ENCODE measurements at places on chromosomes 2 and 18.

- DNase-seq: no peak
These were observed 9.4 kb downstream of the ITGAV start for GRCh38 chr2:186599186-186599778.

DNA sequence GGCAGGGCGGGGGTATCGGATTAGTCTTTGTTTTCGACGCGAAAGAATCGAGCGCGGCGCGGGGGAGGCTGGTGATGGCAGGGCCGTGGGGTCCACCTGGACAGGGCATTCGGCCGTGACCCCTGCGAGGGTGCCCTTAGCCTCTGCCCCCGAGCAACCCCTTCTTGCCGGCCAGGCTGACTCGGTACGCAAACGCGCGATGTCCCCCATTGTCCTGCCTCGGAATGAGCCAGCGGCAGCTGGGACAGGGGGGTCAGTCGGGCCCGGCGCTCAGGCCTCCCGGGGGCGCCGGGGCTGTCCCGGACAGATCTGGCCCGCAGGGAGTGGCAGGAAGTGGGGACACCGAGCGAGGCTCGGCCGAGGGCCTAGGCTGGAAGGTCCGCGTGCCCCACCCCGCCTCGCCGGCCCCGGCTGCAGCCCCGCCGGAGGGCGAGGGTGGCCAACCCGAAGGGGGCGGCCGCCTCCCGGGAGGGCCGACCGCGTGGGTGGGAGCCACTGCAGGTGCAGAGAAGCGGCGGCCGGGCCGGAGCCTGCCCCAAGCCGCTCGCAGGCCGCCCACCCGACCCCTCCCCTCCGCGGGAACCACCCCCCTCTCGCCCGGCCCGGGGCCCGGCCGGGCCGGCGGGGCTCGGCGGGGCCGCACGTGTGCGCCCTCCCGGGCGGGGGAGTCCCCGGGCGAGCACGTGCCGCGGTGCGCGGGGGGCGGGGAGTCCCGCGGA, at the start of gene TET3:
TSS of gene TET3 (plus strand) at position 708 of the 719 bp plus-strand sequence. CDS start 1,494 bp downstream, outside the sequence.
- DNase-seq: no peak

GRCh38 chr18:73881396-73881917, 266.2 kb downstream of the FBXO15 start:
- DNase-seq: no peak

DNA sequence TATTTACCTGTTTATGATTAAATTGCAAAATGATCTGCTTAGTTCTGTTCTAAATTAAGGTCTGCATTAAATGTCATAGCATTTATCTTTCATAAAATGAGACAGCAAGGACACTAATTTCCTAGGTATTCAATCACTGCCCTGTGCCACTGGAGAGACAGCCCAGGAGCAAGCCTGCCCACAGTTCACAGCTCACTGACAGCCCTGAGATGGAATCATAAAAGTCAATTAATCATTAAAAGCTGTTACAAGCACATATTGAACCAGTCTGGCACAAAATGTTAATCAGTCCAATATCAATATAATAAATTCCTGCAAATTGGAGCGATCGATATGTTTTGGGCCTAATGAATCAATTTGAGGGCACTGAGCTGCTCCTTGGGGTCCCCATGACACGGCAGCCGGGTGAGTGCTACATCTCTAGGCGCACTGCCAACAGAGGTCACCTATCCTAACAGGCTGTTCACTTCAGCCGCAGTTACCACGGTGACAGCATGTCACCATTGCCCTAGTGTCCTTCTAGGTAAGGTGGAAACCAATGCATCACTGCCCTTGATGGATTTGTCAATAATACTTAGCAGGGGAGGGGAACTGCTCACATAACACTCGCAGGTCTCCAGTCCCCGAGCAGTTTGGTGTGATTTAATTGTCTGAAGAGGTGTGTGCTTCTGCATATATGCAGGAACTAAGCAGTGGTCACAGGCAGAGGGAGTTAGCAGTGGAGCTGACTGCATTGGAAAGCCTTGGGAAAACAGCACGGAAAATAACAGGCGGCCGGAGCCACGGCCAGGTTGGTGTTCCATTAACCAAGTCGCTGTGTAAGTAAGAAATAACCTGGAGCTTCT, 47.3 kb downstream of the POU3F3 start:
- DNase-seq: no peak

GRCh38 chr18:28411806-28412205, 234.9 kb upstream of the CDH2 start:
- DNase-seq: peak; percentile 87

- no peak for DNase-seq
These were observed at the start of gene PROC for GRCh38 chr2:127418300-127419111. Gene PROC, plus strand, starts transcription at chr2:127418427. Its CDS starts 1,516 bp downstream, at chr2:127419943.

DNA sequence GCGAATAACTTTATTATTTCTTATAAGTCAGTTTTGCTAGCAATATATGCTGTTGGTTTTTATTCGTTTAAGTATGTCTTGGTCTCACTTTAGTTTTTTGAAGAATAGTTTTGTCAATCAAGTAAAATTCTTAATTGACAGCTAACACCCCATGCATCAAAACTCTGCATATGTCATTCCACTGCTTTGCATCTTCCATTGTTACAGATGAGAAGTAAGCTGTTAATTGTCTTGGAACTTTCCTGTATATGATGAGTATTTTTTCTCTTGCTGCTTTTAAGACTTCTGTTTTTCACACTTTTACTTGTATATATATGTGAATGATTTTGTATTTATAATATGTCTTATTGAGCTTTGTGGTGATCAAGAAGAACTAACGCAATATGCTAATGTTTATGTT, 1048.4 kb downstream of the CNTNAP5 start:
- DNase-seq: no peak

DNA sequence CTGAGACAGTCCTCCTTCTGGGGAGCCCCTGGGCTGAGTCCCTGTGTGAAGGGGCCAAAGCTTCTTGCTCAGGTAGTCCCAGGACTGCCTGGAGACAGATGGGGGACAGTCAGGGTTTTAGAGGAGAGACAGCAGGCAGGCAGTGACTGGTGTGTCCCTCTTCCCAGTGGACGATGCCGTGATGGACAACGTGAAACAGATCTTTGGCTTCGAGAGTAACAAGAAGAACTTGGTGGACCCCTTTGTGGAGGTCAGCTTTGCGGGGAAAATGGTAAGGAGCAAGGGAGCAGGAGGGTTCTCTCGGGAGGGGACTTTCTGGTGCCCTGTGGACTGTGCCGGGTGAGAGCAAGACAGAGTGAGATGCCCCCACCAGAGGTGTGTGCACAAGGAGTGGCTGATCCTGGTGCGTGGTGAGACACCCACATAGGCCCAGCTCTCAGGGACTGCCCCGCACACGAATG, 74.8 kb downstream of the DYSF start:
- no peak for DNase-seq

DNA sequence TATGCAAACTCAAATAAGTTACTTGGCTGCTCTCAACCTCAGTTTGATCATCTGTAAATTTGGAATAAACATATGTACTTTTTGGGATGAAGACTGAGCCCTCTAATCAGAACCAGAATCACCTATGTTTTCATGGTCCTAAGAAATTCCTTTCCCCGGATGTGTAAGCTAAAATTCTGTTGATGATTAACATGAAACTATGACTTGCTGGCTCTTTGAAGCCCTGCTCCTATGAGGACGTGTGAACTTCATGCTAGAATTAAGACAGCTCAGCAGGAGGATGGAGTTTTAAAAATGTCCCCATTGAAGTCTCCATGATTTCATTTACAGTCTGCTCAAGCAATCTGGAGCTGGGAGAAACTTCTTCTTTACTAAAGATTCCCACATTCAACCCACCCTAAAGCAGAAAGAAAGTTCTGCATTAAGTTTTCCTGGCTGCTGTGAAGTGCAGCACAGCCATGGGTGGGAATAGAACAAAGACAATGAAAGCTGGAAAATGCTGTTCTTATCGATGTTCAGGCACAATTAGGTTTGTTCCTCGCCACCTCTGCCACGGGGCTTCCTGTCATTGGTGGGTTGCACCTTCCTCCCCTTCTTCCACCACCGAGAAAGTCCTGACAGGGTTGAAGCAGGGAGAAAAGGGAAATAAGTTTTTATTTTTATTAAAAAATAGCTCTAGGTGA, 50.9 kb downstream of the ADCYAP1 start:
- DNase-seq: no peak

- DNase-seq: no peak
These were observed 1507.2 kb upstream of the ZEB2 start for GRCh38 chr2:146027156-146027555.

DNA sequence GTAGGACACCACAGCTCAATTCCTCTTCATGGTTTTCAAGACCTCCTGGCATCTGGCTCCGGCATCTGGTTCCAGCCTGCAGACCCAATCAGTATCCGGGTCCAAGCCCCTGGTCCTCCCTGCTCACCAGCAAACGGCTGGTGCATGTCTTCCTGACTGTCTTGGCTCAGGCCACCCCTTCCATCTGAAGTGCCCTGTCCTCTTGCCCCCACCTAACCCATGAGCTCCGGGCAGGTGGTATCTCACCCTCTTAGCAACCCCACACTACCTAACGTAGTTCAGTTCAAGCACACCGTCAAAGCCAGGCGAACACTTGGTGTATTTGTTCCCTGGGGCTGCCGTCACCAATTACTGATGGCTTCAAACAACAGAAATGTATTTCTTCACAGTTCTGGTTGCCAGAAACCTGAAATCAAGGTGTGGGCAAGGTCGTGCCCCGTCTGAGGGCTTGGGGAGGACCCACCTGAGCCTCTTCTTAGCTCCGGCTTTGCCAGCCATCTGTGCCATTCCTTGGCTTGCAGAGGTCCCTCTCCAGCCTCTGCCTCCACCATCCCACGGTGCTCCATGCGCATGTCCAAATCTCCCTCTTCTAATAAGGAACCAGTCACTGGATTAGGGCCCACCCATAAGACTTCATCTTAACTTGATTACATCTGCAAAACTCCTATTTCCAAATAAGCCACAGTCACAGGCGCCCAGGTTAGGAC, 47.2 kb upstream of the ID2 start:
- DNase-seq: no peak

DNA sequence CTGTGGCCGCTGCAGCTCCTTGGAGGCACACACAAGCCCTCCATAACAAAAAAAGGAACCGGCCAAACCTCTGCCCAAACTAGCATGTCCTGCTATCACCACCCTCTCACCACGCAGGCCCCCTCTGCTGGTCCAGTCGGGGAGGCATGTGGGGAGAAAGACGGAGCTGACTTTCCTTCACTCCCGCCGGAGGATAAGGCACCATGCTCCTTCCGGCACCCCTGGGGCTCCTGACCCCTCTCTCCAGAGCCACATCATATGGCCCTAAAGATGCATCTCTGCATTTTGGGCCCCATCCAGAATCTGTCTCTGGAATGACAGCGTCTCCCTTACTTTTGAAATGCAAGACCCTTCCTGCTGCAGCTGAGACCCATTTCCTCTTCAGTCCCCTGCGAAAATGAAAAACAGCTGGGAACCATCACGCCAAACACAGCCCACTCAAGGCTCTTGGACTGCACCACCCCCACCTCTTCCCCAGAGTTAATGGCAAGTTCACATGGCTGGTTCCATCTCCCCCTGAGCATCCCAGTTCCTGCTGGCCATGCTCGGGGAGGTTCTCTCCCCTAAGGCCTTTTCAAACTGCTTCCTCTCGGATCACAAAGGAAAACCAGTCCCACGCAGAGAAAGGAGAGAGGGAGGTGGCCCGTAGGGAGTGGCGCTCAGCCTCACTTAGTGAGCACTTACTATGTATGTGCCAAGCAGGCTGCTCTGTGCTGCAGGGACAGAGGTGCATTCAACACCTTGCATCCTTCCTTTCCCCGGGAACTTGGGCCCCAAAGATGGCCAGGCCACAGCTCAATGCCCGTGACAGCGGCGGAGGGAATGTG, 35.2 kb upstream of the MLPH start:
- no peak for DNase-seq

- DNase-seq: no peak
These were observed 138.7 kb downstream of the PTGR3 start for GRCh38 chr18:75070235-75070624.

DNA sequence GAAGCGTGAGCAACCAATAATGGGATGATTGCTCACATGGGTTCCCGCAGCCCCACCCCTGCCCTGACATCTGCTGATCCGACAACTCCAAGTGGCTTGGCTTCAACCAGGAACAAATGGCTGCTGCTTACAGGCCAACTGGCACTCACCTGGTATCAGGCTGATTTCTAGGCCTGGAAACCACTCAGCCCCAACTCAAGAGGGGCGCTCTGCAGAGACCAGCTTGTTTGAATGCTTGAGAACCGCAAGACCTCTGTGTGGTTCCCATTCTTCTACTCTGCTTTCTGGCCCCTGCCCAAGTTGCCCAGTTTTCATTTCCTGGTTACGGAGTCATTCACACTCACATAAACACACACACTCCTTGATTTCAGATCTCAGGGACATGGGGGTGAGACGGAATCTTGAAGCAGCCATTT, 52.0 kb downstream of the TNP1 start:
- peak; percentile 59 for DNase-seq

GRCh38 chr2:156401861-156402260, 34.3 kb upstream of the GPD2 start:
- no peak for DNase-seq

DNA sequence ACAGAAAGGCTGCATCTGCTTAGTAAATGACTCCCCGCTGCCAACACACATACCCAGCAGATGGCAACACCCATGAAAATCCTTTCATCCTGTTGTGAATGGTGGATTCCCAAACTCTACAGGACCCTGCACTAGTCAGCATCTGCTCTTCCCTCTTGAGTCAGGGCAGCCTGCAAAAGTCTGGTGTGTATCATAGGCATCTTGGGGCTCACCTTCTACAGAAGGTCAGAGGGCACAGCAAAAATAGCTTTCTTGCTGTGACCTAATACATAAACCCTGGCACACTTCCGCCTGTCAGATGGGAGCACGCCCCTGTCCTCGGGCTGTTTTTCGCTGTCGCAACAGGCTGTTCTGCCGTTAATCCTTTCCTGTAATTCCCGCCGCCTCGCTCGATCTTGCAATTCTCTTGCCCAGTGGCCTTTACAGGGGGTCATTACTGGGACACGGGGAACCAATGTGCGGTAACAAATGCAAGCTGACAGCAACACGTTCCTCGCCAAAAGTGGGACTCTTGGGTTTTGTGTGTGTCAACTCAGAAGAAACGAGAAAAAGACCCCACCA, 19.9 kb upstream of the SCYGR1 start:
- DNase-seq: no peak

- DNase-seq: no peak
These were observed 270.5 kb upstream of the NCKAP5 start for GRCh38 chr2:133838642-133839365.

DNA sequence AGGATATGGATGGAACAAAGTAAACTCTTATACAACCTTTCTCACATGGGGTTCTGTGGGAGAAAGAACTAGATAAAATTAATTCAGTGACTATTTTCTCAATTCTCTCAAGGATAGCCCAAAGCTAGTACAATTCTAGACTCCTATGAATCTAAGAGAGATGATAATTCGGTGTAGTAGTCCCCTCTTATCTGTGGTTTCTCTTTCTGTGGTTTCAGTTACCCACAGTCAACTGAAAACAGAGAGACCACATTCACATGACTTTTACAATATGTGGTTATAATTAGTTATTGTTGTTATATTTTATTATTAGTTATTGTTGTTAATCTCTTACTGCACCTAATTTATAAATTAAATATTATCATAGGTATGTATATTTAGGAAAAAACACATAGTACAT, 53.5 kb upstream of the C2orf15 start:
- no peak for DNase-seq

Measured in astrocyte of the cerebellum (primary cell).